ENCODE measurements at places on chromosomes 3 and 15. TPM values are rescaled to one million over a fixed set of nuclear protein-coding genes. Genes with fewer than 3 reads are reported as not detected.

DNA sequence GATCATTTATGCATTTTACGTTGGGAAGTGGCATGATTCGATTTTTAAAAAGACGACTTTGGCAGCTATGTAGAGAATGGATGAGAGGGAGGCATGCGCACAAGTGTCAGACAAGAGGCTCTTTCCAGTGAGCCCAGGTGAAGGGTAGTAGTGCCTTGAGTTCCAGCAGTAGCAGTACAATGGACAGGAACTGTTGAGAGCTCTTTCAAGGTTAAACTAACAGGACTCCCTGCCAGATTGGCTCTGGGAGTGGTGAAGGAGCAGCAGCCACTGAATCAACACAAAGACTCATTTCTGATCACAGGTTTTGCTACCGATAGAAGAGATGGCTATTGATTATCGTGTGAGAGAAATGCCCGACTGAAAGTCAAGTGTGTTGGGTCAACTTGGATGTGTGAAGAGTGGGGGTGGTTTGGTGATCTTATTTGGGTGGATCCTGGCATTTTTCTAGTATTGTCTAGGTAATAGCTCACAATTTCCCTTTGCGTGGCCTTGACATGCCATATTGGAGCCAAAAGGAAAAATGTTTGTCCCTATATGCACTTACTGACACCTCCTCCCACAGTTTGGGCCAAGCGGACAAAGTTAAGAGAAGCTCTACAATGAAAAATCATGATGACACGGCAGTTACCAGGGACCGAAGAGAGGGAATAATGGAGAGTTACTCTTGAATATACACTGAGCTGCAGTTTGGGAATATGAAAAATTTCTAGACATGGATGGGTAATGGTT lies 81.6 kb upstream of the MDFIC2 start:
- no peaks in the 10 kb centered on the region for H3K36me3 ChIP-seq
- H3K4me3 ChIP-seq = no peak overlapping the region
- no peak for DNase-seq
- H3K4me1 ChIP-seq = no peaks in the 10 kb centered on the region

COL6A5 gene
- total RNA-seq = not detected

GRCh38 chr3:123682781-123683504 lies 98.1 kb upstream of the HACD2 start:
- no peaks in the 10 kb centered on the region for H3K4me1 ChIP-seq
- DNase-seq = no peak
- peaks cover 5% of the 10 kb centered on the region for H3K27me3 ChIP-seq
- no peak overlapping the region for H3K27ac ChIP-seq
- no peaks in the 10 kb centered on the region for H3K36me3 ChIP-seq

EFCC1 gene
- 0.16 TPM for total RNA-seq

LRRC34 gene
- total RNA-seq = 6.8 TPM

DNA sequence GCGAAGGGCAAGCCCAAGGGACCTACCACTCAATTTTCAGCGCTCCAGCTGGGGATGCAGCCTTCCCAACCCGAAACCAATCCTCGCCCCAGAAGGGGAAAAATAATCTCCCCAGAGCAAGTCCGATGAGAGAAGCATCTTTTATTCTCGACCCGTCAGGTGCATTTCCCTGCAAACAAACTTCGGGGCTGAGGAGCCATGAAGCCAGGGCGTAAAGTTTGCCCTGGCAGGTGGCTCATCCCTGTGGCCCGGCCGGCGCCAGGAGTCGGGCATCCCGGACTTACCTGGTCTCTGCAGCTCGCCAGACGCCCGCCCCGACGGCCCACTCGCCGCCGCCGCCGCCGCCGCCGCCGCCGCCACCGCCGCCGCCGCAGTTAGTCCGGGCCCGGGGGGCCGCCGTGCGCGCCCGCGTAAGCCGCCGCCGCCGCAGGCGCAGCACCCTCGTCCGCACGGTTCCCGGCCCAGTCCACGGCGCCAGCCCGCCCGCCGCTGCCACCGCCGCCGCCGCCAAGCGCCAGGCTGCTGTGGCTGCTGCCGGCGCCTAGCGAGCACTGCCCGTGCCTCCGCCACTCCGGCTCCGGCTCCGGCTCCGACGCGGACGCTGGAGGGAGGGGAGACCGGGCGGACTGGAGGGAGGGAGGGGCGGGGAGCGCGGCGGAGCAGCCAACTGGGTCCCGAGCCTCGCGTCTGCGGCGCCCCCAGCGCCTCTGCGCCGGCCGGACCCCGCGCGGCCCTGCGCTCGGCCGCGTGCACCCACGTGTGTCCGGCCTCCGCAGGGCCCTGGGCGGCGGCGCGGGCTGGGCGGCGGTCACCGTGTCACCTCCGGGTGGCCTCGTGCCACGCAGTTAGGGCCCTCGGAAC lies at the start of gene CNTN3:
Gene CNTN3 (minus strand): TSS at position 553 of the 861 bp plus-strand sequence. CDS start 93,547 bp downstream, outside the sequence.
- H3K27ac ChIP-seq = no peak within 1 kb of the TSS
- no peaks in the 10 kb centered on the region for H3K36me3 ChIP-seq
- no peak for DNase-seq
- no peaks in the 10 kb centered on the region for H3K4me1 ChIP-seq

- peaks cover under 1% of the 10 kb centered on the region for H3K36me3 ChIP-seq
- H3K27me3 ChIP-seq = no peaks in the 10 kb centered on the region
- H3K4me1 ChIP-seq = no peaks in the 10 kb centered on the region
- H3K4me3 ChIP-seq = no peak overlapping the region
- no peak overlapping the region for H3K27ac ChIP-seq
These were observed 132.0 kb upstream of the LMCD1 start for GRCh38 chr3:8369638-8370037.

SYNPR gene
- total RNA-seq = not detected

DNA sequence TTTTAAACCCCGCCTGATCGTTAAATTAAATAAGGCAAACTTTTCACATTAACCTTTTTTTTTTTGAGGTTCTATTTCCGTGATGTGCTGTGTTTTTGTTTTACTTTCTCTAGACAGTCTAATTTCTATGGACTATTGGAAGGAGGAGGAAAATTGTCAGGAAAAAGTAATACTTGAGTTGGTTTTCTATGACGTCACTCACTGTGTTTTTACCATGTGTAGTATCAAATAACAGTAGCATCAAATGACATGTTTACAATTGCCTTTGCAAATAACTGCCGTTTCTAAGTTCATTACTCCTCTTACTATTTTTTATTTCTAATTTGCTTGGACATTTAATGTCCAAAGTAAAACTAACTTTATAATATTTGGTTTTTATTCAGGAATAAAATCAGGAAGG lies 32.3 kb downstream of the MYO1E start:
- no peaks in the 10 kb centered on the region for H3K4me1 ChIP-seq
- H3K27ac ChIP-seq = no peak overlapping the region
- H3K36me3 ChIP-seq = no peaks in the 10 kb centered on the region
- no peak overlapping the region for H3K4me3 ChIP-seq
- no peaks in the 10 kb centered on the region for H3K27me3 ChIP-seq

Measured in activated CD8-positive, alpha-beta T cell treated with anti-CD3 and anti-CD28 coated beads for 36 hours (primary cell).